ENCODE measurements at places on chromosomes 5 and 9.

DNA sequence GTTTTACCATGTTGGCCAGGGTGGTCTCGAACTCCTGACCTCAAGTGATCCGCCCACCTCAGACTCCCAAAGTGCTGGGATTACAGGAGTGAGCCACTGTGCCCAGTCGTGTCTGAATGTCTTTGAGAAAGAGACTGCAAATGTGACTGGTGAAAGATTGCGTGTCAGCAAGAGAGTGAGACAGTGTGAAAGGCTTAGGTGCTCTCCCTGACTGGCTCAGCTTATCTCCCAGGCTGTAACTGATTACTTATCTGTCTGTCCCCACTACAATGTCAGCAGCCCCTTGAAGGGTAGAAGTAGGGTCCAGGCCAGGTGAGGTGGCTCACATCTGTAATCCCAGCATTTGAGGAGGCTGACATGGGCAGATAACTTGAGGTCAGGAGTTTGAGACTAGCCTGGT is 3.4 kb upstream of the FGFR4 start:
- DNase-seq = no peak

- DNase-seq = no peak
Observed at GRCh38 chr5:18797222-18797621, 1163.0 kb downstream of the TAF11L14 start.

DNA sequence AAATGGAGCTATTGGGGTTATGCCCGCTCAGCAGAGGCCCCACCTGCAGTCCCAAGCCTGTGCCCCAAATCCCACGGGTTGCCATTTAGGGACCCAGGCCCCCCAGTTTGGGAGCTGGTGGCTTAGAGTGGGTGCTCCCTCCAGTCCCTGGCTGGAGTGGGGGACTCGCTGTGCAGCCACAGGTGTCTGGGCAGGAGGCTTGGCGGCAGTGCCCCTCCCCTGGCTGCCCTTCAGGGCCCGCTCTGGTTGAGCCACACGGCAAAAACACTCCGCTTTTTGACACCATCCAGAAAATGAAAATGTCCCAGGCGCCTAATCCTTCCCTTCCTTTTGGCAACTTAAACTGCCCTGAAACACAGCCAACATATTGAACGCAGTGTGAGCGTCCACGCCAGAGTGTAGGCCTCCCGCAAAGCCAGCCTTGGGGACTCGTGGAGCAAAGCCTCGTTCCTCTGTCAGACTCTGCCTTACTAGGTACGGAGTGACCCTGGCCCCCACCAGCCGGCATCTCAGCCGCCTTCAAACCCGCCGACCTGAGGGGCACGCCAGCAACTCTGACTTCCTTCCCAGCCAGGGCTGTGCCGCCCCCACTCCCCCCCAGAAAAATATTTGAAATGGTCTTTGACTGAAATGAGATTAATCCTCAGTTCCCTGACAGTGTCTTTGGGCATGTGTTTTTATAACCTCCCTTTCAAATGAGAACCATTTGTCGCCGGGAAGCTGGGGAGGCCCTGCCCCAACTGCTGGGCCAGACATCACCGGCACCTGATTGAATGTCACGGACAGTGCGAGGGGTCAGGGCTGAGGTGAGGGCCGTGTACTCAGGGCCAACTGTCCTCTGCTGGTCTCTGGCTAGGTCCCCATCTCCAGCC is 98.5 kb upstream of the LMX1B start:
- DNase-seq = no peak

DNA sequence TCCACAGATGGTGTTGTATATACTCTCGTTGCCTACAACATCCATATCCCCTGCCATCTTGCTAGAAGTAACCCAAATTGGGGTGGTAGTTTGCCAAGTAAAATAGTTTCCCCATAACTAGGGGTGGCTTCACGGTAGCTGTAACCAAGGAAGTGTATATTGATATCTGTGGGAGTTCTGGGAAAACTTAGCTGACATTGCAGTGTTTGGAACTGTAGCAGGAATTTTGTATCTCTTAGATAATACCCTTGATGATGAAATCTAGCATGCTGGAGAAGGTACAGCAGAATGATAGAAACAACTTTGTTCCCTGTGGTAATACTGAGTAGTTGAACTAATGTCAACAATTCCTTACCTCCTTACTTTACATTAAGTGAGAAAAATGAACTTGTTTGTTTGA is 29.8 kb downstream of the FBXL7 start:
- no peak for DNase-seq

- no peak for DNase-seq
Observed at GRCh38 chr9:114172981-114173833, 17.9 kb downstream of the COL27A1 start.

DNA sequence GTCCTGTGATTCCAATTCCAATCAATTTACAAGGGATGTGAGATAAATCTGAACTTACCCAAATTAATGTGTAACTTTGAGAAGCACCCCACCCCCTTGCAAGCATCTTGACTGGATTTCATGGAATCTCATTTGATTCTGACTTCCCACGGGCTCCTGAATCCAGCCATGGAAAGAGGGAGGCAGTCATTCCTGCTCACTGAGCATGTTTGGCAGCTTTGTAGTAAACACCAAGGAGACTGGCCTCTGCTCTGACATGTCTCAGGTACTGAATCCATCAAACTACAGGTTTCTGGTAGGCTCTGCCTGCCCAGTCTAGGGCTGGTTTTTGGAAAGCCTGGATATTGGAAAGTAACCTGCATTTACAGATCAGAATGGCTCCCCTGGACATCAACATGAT is 357.6 kb downstream of the ARHGEF28 start:
- DNase-seq = no peak

DNA sequence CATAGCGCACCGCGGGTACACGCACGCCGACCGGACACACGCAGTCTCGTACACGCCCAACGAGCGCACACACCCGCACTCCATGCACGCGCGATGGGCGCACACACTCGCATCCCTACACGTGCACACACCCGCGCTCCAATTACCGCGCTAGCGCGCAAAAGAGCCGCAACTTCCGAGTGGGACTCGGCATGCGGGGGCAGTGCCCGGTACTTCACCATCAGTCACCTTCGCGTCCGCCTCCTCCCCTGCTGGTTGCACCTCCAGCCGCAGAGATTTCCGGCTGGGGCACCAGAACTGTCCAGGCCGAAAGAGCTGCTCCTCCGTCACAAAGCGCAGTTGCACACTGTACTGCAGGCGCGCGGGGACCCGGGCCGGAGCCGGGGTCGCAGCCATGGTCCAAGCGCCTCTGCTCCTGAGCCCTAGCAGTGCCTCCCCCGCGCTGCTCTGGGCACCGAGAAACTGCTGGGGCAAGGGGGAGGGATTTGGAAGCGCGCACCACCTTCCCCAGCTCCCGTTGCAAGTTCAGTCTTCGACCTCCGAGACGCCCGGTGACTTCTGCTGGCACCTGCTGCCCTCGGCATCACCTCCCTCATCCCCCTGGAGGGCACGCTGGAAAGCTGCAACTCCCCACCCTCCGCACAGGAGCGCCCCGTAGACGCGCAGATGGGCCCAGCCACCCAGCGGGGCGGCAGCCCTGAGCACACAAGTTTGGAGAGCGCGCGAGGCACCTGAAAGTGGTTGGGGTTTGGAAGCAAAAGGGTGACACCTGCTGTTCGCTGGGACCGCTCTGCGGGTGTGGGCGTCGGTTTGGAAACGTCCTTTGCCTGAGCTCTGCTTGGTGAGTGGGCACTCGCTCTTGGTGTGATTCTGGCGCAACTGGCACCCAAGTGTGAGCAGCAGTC is 337.4 kb upstream of the PUM3 start:
- DNase-seq = no peak

GRCh38 chr5:77832166-77832770 is 56.1 kb upstream of the TBCA start:
- no peak for DNase-seq

DNA sequence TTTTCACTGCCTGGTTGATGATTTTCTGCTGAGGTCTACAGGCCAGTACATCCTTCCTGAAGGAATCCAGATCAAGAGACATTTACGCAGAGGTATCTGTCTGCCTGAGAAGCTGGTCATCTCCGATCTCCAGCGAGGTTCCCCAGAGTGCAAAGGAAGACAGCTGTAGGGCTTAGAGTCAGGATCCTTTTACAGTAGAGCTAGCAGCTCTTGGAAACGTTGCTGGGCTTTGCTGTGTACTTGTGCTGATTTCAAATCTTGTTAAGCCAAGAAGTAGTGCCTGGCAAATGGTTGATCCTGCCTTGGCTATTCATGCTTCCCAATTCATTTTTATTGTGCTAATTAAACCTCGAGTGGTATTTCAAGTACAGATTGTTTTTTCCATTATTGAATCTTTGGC is 48.9 kb downstream of the NTRK2 start:
- DNase-seq = no peak

DNA sequence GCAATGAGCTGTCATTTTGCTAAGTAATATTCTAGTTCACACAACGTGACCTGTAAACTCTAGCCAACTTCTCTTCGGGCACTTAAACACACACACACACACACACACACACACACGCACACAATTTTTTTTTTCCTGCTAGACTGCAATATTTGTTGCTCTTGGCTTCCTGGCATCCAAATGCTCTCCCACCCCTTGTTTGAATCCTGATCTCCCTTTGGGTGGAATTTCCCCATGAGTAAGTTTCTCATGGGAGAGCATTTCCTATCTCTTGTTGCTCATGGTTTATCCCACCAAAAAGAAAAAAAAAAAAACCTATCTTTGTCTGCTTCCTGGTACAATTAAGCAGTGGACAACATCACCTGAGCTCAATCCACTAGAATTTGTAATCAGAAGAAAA is 54.7 kb upstream of the TSLP start:
- no peak for DNase-seq

DNA sequence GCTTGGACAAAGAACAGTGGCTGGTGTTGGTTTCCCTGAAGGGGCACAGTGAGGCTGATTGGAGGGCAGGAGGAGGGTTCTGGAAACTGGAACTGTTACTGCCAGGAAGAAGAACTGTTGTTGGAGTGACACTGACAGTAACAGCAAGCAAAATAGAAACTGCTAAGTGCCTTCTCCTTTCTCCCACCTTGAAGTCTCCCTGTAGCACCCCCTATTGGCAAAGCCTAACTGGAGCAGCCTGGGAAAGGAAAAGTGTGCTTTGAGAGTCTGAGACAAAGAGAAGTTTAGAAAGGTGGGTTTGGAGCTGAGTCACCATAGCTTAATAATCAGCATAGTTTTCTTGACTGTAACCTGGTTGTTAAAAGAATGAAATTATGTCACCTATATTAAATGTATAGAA is 2.5 kb upstream of the TMEM174 start:
- DNase-seq = peak; percentile 19

DNA sequence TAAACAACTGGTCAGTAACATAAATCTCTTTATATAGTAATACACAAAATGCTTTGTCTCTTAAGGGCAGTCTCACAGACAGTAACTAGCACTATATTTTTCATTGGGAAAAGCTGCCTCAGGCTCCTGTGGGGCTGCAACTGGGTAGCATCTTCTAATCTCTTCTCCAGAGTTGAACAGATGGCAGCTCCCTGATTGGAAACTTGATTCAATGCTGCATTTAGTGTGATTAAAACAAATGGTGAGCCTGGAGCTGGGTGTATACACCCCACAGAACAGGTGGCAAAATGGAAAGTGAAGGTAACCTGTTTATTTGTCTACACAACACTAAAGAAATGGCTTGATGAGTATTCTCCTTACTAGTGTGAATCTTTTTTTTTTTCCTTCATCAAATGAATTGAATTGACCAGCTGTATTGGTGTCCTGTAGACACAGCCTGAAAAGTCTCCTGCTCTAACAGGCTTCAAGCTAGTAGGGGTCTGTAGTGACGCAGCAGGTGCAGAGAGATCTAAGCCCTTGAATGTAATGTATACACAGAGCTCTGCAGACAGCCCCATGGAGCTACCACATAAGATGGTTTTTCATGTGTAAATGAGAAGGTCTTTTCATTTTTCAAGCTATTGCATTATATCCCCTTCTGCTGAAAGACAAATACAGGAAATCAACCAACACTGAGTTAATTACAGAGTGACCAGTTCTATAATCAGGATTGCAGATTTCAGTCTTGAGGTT is 43.3 kb downstream of the IZUMO3 start:
- no peak for DNase-seq

- no peak for DNase-seq
Observed at GRCh38 chr5:56893251-56893951, 16.0 kb upstream of the SETD9 start.
